ENCODE measurements at places on chromosomes 7 and 10.

GRCh38 chr7:155469-155900 lies 36.9 kb upstream of the FAM20C start:
- no peak for DNase-seq

GRCh38 chr7:6032167-6032566 lies 991 bp downstream of the ANKRD61 start:
- no peak for DNase-seq

- no peak for DNase-seq
Observed at GRCh38 chr7:74306004-74306729, 17.0 kb downstream of the CLIP2 start.

- DNase-seq: no peak
Observed at GRCh38 chr7:156493942-156494341, 146.6 kb upstream of the RNF32 start.

DNA sequence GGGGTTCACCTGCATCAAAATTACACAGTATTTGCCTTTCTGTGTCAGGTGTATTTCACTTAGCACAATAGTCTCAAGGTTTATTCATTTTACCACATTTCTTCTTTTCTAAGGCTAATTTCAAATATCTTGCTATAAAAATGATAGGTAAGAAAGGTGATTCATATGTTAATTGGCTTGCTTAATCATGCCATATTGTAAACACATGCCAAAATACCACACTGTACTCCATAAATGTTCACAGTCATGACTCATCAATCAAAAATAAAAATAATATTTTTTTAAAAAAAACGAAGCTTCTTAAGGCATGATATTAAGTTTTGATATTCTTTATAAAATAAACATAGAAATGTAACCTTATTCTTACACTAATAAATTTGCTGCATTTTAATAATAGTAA lies 947.1 kb downstream of the GRM8 start:
- no peak for DNase-seq

- DNase-seq: no peak
Observed at GRCh38 chr7:124276005-124276622, 243.2 kb upstream of the TMEM229A start.

- no peak for DNase-seq
Observed at GRCh38 chr7:35727571-35727970, 32.6 kb upstream of the HERPUD2 start.

DNA sequence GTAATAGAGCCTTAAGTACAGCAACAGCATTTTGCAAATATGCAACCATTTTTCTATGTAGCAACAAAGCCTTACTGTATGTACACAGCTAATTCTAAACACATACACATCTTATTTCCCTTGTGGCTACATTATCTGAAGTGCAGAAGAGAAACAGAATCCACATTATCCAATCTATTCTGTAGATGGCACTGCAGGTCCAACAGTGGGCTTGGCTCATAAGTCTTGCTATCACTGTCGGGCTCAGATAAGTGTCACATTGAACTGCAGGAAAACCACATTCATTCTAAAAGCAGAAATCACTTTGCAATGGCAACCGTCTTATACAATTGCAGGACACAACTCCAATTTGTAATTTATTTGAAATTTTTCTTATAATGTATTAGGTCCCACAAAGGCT lies 109.8 kb upstream of the NOBOX start:
- DNase-seq: no peak

- DNase-seq: no peak
Observed at GRCh38 chr10:35413985-35414861, 77.9 kb downstream of the CCNY start.

DNA sequence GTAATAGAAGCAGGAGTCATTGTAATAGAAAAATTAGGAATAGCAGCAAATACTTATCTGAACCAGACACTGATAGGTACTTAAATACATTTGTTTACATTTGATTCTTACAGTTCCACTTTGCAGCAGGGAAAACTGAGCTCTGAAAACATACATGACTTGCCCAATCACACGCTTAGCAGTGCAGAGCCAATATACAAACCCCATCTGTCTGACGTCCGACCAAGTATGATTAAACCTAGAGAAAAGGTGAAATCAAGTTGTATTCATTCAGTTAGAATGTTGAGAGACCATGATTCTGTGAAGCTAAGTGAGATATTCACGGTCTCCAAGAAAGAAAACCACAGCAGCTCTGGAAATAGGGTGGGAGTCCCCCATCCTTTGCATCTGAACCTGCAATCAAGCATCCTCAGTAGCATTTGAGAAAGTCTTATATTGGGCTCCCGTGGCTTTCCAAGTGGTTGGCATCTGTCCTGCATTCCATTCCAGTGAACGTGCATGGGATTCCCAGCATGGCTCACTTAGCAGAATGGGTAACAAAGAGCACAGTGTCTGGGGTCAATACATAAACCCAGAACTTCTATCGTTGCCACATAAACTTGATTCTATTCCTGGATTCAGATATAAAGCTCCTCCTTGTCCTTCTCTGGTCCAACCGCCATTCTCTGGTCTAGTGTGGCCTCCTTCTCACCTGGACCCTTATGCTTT lies 148.7 kb upstream of the RSU1 start:
- DNase-seq: no peak

DNA sequence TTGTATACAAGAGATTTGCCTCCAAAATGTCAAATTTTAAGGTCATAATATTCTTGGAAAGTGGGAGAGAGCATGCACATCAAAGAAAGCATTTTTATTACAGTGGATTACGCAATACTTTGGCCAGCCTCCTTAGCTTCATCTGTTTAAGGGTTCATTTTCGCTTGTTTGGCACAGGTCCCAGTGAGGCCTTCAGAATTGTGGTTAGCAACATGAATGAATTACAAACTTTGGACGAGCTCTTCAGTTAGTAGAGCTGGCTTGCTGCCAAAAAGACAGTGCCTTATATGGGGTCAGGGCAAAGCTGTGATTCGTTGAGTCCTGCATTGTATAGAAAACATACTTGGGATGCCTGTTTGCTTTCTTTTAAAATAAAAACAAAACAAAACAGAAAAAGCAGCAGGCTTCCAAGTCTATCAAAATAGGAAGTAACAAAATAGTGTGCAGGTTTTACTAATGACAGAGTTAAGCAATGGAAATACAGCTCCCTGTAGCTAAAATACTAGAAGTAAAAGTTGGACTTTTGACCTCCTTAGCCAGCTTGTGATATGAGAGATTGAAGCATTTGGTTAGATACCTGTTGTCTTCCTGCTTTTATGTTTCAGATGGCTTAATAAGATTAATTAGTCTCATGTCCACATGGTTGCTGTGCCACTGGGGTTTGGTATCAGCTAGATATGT lies 190.8 kb downstream of the MLLT10 start:
- peak; percentile 80 for DNase-seq

DNA sequence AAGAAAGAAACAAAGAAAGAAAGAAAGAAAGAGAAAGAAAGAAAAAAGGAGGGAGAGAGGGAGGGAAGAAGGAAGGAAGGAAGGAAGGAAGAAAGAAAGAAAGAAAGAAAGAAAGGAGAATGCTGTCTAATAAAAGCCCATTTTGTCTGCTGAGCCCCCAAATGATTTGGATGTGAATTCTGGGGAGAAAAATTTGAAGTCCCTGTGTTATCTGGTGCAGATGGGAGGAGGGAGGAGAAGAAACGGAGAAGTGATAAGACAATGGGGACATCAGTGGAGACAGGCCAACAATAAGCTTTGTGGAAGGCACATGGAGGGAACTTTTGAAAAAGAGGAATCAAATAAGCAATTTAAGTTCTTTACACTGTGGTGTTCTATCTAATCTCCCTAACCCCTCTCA lies 24.6 kb upstream of the TMEM273 start:
- DNase-seq: no peak

DNA sequence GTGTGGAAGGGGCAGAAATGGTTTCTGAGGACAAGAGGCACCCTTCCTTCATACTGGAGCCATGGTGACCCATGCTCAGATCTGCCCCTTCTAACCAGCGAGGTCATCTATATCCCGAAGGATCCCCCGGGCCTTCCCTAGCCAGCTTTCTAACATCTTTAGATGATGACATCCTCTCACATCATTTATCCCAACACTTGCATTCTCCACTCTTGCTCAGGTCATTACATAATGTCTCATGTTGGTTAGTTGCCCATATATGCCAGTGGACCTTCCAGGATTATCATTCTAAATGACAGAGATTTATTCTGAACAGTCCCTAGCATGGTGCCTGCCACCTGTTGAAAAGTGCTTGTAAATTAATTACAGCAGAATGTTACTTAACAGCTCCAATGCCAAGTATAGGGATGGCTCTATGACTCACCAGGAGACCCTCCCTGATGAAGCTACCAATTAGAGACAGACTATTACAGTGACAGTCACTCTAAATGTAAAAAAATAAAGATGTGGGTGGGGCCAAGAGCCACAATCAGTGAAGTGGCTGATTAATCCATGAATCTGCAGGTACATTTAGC lies 22.6 kb upstream of the ABLIM1 start:
- no peak for DNase-seq

GRCh38 chr7:100860702-100861615 lies 6.2 kb upstream of the TRIP6 start:
- no peak for DNase-seq

- no peak for DNase-seq
Observed at GRCh38 chr7:57203161-57203791, 71.0 kb upstream of the ZNF479 start.

- no peak for DNase-seq
Observed at GRCh38 chr7:68411742-68412141, 1186.5 kb upstream of the AUTS2 start.

DNA sequence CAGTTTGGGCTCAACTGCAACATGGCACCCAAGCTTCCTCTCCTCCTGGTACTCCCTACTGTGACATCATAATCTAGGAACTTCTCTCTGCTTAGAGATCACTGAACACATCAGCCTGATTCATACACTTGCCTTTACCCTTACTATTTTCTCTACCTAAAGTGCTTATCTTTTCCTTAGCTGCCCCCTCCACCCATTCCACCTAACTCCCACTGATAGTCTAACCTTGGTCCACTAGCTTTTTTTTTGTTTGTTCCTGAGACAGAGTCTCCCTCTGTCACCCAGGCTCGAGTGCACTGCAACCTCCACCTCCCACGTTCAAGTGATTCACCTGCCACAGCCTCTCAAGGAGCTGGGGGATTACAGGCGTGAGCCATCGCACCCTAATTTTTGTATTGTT lies 15.9 kb downstream of the CUL2 start:
- no peak for DNase-seq

- DNase-seq: no peak
Observed at GRCh38 chr7:81321949-81322348, 403.1 kb upstream of the SEMA3C start.

- no peak for DNase-seq
Observed at GRCh38 chr10:75475460-75476182, 44.2 kb downstream of the LRMDA start.

Data from Right ventricle myocardium inferior (tissue), 1 donor.